ENCODE measurements at places on chromosomes 2 and 18. TPM values are rescaled to one million over a fixed set of nuclear protein-coding genes. Genes with fewer than 3 reads are reported as not detected.

Gene SERPINB7
- total RNA-seq: 78.2 TPM

Gene ELOA2
- total RNA-seq: not detected

Gene SIX3
- total RNA-seq: 0.68 TPM

Gene WDR7
- total RNA-seq: 18.7 TPM

Gene PTPN18
- total RNA-seq: 35.8 TPM

Gene SCYGR4
- not detected for total RNA-seq

Gene ITGA4
- total RNA-seq: 0.90 TPM

Gene TUBB8B
- not detected for total RNA-seq

DNA sequence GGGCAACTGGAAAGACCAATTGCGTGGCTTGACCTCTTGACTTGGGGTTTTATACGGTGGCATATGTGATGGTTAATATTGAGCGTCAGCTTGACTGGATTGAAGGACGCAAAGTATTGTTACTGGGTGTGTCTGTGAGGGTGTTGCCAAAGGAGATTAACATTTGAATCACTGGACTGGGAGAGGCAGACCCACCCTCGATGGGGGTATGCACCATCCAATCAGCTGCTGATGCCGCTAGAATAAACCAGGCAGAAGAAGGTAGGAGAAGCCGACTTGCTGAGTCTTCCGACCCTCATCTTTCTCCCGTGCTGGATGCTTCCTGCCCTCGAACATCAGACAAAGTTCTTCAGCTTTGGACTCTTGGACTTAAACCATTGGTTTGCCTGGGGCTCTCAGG, 34.2 kb upstream of the YPEL5 start:
- no peak for DNase-seq

DNA sequence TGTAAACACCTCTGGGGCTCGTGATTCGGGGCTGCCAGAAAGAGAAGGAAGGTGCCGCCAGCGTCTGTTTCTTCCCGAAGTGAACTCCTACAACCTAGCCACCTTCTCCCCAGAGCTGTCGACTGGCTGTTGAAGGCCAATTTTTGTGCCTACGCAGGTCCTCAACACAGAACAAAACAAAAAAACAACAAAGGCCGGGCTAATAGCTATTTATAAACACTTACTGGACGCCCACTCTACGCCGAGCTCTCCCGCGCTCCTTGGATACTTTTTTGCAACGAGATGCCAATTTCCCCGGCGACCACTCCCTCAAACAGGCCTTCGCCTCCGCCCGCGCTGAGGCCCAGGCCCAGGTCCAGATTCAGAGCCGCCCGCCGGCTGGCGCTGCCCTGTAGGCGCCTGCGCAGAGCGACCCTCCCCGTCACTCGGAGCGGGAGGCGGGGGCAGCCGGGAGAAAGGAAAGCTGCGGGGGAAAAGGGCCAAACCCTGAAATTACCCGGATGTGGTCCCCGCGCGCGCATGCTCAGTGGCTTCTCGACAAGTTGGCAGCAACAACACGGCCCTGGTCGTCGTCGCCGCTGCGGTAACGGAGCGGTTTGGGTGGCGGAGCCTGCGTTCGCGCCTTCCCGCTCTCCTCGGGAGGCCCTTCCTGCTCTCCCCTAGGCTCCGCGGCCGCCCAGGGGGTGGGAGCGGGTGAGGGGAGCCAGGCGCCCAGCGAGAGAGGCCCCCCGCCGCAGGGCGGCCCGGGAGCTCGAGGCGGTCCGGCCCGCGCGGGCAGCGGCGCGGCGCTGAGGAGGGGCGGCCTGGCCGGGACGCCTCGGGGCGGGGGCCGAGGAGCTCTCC, at the start of gene SMAD4:
SMAD4 (plus strand) TSS at position 520 of the 843 bp plus-strand sequence. CDS start 16,834 bp downstream, outside the sequence.
- DNase-seq: peak; percentile 100

DNA sequence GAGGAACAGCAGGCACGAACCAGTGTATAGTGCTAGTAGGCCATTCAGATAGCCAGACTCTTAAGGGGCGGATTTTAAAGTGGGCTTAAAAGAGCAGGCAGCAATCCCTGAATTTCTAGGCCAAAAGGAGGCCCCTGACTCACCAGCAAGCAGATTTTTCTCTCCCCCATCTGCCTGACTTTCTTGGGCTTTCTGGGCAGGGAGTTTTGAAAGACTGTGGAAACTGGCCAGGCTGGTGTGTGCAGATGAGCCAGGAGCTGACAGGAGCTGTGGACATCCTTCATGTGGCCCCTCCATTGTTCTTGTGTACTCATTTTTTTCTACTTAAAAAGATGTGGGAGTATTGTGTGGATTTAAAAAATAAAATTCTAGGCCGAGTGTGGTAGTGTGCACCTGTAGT, 59.0 kb downstream of the GLI2 start:
- DNase-seq: no peak

GRCh38 chr18:6521803-6522418, 107.2 kb upstream of the L3MBTL4 start:
- DNase-seq: no peak

DNA sequence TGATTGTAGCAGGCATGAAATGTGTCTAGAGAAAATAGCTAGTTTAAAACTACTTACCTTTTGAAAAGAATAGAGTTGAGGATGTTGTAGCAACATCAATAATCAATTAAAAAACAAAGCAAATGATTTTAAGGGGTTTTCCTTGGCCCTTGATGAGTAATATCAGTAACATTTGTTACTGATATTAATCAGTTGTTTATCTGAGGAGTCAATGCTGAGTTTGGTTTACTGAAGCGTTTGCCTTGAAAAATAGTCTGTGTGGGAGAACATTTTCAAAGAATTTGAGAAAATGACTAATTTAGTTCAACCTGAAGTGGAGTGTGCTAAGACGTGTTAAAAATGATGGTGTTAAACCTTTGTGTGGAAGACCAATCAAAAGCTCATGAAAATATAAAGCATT, 9.3 kb downstream of the PTH2R start:
- DNase-seq: no peak

DNA sequence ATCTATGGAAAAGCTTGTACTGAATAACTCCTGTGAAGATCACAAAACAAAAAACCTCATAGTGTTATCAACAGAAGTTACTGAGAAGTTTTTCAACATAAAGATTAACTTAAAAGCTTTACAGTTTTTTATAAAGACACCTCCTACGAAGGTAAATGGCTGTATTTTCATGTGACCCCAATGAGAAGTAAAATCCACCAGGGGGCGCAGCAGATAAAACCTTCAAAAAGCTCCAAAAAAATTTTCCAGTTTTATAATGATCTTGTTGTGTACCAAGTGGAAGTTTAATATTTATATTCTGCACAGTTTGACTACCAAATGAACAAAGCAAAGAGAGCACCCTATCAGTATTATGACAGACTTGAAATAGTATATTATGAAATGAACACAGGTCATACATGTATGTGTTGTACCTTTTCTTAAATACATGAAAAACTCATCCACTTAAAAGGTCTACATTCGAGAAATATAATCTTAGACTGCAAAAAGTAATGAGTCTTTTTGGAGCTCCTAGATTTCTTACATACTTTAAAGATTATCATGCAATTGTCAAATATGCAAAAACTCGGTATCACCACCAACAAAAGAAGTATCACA, 38.5 kb downstream of the PNO1 start:
- no peak for DNase-seq

DNA sequence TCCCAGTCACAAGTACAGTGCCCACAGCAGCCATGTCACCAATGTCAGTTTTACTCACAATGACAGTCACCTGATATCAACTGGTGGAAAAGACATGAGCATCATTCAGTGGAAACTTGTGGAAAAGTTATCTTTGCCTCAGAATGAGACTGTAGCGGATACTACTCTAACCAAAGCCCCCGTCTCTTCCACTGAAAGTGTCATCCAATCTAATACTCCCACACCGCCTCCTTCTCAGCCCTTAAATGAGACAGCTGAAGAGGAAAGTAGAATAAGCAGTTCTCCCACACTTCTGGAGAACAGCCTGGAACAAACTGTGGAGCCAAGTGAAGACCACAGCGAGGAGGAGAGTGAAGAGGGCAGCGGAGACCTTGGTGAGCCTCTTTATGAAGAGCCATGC, 31.3 kb downstream of the COX7A2L start:
- DNase-seq: no peak

DNA sequence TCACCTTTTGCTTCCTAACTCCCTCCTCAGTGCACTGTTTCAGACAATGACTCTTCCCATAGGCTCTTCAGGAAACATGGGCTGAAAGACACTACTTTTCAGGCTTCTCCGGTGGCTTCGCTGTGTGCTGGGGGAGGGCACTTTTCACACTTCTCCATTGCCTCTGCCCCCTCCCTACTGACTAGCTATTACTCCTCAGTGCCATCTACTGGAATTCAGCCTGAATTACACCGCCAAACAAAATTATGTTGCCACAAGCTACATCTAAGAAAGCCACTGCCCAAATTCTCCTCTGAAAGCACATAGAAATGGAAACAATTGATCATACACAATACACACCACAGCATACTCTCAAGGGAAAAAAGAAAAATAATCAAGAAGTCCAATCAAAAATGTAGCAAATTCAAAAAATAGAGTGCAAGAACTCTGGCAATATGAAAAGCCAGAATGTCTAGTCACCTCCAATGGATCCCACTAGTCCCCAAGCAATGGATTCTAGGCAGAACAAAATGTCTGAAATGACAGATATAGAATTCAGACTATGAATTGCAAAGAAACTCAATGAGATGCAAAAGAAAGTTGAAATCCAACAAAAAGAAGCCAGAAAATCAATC, 1139.4 kb upstream of the GYPC start:
- DNase-seq: no peak

GRCh38 chr18:21629089-21629832, 17.1 kb downstream of the SNRPD1 start:
- no peak for DNase-seq

DNA sequence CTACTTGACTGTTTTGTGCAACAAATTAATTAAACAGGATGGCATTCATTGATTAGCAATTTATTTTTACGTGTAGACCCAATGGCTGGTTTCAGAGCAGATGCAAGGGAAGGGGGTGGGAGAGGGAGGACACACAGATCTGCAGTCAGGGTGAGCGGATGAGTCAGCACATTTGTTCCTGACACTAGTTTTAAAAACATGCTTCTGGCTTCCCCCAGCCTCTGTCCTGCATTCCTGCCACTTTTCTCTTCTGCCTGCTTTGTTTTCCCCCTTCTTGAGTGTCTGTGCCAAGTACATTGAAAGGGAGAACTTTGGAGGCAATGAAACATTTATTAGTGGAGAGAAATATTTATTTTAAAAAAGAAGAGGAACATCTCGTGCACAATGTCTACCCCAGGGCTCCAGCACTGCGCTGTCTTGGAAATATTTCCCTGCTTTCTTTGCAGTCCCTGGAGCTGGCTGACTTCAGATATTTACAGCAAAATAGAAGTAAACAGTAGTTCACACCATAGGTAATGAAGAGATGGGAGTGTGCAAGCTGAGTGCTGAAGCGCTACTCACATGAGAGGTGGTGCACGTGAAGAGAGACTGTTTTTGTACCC, 52.2 kb downstream of the NRP2 start:
- no peak for DNase-seq

- DNase-seq: no peak
Measured at GRCh38 chr18:41134426-41134825, 820.6 kb upstream of the PIK3C3 start.

DNA sequence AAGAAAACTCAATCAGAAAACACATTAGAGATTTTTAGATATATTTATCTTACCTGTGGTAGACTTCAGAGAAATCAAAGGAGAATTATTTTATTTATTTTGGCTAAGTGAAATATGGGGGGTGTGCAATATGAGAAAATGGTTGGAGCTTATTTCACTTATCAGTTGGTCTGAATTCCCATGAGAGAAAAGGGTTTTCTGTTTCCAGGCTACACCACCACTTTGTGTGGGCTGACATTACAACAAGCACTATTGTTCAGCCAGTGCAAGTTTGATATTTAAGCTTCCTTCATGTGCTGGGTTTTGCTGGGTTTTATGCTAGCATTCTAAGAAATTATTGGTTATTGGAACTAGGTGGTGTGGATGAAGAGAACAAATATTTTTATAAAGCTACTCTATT, 33.5 kb downstream of the RMND5A start:
- no peak for DNase-seq

DNA sequence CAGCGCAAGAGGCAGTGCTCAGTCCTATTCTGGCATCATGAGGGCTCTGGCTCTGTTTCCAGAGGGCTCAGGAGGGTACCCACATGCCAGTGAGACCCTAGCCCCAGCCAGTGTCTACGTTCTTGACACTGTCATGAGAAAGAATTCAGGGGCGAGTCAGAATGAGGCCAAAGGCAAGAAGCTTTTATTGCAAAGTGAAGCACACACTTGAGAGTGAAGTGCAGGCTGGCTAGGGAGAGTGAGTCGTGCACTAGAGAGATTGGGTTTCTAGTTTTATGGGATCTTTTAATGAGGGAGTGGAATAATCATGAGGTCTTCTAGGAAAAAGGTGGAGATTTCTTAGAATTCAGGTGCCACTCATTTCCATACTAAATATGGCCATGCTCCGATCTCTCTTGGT, 164.1 kb downstream of the DCDC2C start:
- DNase-seq: no peak

DNA sequence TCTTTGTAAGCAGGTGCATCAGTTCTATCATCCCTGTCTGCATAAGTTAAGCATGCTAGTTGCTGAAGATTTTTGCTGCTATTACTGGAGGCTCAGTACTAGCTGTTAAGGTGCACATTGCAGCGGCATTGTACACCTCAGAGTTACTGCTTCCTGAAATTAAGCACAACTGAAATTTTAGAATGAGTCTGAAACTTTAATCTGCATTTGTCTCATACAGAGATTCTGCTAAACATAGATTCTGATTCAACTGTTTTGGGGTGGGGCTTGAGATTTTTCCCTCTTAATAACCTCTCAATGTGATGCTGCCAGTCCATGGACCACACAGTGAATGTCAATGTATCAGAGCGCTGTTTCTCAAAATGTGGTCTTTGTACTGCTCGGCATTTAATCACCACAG, 585.7 kb upstream of the GCFC2 start:
- DNase-seq: no peak

DNA sequence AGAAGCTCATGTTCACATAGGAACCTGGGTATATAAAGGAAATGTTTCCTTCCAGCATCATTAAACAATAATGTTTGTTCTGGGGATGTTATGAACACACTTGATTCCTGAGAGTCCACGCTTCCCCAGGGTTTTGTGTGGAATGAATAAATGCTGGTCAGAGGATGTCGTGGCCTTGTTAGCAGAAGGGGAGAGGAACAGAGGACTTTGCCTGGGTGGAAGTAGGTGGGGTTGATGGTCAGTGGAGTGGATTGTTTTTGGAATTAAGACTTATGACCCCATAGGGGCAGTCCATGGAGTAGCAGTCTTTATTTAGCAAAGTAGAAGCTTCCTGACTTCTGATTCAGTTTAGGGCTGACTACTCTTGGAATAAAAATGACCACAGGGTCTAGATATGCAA, 139.6 kb downstream of the MYO1B start:
- DNase-seq: no peak

- DNase-seq: no peak
Measured at GRCh38 chr2:10915731-10916276, 4.1 kb downstream of the KCNF1 start.
